Fibroblast of skin of left quadriceps (primary cell): ENCODE measurements at places on chromosomes 12 and 14.

GRCh38 chr12:81206429-81206828, 128.6 kb downstream of the ACSS3 start:
- DNase-seq = no peak

DNA sequence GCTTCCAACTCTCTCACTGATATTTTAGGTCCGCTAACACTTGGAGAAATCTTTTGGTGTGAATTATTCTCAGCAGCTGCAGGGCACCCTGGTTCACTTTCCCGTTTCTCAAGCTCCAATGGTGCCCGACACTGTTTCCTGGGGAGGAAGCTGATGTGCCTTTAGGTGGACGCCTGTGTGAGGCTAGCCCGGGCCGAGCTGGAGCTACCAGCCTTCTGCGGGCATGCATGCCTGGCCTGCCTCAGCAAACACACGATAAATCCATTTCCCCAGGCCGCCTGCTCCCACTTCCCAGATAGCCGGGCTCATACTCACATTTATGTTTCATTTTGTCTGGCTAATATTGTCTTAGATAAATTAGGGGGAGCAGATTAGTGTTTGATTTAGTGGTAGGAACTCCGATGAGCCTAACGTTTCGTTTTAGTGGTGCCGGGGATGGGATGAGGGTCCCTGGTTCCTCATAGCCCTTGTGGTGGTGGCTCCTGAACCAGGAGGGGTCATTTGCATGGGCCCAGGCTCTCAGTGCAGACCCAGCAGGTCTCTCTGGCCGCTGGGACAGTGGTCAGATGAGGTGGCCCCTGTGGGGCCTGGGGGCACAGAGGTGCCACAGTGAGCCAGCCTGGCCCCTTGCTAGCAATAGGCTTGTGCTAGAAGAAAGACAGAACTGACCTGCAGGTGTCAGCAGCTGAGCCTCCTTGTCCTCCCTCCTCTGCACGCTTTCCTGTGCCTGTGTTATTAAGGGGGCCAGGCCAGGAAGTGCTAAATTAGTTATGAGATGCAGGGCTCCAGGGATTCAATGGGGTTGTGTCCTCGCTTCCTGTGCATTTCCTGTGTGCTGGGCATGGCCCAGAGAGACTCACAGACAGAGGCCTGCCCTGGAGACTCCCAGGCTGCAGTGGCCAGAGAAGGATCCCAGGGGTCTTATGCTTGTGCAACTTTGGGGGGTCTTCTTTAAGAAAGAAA, 88.3 kb downstream of the KIF26A start:
- DNase-seq = no peak

DNA sequence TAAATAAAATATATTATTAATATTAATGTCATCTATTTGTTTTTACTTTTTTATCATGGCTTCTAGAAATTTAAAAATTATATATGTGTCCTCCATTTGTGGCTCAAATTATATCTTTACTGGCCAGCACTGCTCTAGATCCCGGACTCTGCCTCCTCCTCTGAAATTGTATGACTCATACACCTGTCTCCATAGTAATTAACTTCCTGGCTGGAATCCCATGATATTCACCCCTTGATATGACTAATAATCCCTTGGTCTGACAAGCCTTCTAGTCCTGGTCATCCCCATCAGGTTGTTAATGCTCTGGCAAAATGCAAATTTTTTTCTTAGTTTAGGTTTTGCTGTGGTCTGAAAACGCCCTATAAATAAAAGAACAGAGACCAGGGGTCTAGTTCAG, 116.2 kb downstream of the BMP4 start:
- DNase-seq = no peak

- no peak for DNase-seq
Observed at GRCh38 chr12:45517381-45517780, 212.1 kb upstream of the ARID2 start.

DNA sequence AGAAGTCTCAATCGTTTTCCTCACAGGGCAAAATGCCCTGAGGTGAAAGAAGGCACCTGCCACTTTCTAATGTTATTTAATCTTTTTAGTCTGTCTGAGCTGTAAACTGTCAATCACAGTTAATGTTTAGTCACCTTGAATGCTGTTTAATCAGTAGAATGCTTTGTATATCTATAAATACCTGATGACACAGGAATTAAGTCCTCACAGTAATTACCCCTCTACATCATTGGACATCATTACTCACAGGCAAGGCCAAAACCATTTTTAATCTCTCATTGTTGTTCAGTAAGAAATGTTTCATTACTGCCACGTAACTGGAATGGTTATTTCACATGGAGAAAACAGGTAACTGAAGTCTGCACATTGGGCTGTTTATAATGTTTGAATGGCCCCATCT, 178.8 kb downstream of the EXOC5 start:
- DNase-seq = no peak

DNA sequence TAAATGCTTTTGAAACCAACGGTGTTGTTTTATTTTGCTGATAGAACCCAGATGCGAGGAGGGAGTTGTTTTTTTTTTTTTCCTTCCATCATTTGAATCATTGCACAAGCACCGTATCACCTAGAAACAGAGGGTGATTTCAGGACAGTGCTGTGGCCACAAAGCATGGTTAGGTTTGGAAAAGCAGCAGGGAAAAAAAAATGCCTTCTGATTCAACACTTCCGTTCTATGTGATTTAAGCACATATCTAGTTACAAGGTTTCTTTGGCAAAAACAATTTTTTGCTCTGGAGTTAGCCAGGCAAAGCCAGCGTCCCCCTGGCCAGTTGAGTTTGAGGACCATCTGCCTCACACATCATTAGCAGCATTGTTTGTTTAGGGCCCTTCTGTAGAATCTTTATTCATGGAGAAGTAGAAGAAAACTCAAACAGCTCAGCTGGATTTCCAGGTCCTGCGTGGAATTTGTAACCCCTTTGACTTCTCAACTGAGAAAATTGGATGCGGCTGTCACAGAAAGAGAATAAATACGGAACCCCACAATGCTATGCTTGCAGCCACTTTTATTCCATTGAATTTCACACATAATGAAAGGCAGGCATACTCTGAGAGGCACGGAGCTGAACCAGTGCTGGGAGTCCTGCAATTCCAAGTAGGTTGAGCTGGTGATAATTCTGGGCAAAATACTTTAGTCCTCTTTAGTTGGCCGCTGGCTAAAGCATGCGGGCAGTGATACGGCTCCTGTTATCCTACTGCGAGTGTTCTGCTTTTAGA, 17.0 kb upstream of the WNT5B start:
- peak; percentile 90 for DNase-seq

GRCh38 chr12:4847713-4848112, 62.0 kb upstream of the KCNA1 start:
- no peak for DNase-seq

- DNase-seq = no peak
Observed at GRCh38 chr12:50488801-50489200, 16.0 kb upstream of the DIP2B start.

DNA sequence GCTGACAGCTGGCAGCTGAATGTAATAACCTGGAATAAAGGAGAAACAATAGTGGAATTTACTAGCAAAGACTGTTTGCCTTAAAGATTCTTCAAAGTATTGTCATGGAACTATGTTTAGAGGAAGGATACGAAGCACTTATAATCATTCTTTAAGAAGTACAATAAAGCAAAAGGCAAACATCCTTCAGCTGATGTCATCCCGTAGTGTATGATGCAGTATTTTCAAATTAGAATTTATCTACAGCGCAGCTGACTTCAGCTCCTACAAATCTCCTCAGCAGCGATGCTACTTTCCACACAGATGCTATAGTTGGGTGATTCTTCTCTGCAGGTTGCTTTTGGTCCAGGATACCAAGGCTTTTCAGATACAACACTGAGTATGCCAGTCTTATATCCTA, 31.5 kb downstream of the CLEC1A start:
- no peak for DNase-seq

DNA sequence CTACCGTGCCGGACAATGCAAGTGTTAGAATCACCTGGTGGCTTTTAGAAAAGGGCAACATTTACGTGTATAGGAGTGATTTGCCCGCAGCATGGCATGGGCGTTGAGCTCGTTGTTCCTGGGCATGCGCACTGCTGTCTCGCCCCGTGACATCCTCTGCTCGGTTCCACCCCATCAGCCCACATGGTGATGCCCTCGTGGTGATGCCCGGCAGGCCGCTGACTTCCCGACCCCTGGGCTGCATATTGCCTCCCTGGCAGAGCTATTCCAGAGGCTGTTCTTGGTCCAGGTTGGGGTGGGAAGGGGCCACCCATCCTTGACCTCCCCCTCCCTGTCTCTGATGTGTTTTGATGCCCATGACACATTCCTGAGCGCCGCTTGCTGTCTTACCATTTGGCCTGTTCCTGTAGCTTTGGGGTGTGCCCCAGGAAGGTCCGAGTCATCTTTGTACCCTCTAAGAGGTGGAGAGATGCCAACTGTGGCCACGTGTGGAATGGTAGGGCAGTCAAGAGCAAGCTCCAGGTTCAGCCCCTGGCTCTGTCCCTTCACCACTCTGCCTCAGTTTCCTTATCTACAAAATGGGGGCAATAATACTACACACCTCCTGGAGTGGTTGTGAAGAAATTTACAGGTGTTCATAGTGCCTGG, 4.8 kb downstream of the HIP1R start:
- DNase-seq = no peak

GRCh38 chr12:56935752-56936151, 1.5 kb upstream of the SDR9C7 start:
- DNase-seq = no peak

DNA sequence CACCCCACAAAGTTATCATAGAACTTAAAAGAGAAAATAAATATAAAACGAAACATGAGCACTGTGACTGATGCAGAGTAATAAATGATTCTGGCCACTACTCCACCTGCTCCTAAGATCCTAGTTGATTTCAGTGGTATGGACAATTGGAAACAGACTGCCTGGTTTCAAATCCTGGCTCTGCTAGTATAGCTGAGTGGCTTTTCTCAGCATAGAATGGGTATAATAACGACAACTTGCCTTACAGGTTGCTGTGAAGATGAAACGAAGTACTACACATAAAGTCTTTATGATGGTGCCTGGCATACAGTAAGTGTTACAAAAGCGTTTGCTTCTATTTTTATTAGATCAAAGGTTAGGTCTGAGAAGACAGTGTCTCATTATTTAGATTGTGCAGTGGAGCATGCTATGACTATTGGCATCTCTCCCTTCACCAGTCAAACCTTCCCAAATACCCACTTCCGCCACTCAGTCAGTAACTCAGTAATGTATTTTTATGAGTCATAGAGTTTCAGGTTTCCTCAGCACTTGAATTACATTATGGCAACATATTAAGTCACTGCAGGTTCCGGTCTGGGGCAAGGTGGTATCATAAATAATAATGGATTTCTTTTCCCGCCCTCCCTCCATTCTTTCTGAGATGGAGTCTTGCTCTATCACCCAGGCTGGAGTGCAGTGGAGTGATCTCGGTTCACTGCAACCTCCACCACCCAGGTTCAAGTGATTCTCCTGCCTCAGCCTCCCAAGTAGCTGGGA, 29.7 kb upstream of the NR2C1 start:
- peak; percentile 40 for DNase-seq
